ENCODE measurements at places on chromosomes 3 and 15.
A peak's percentile ranks its signal among the peaks of the same experiment; 100 is the strongest.

GRCh38 chr3:23096041-23096440 lies 107.1 kb upstream of the UBE2E2 start:
- no peak for DNase-seq

GRCh38 chr3:167798443-167798842 lies 62.9 kb downstream of the SERPINI1 start:
- DNase-seq = no peak

DNA sequence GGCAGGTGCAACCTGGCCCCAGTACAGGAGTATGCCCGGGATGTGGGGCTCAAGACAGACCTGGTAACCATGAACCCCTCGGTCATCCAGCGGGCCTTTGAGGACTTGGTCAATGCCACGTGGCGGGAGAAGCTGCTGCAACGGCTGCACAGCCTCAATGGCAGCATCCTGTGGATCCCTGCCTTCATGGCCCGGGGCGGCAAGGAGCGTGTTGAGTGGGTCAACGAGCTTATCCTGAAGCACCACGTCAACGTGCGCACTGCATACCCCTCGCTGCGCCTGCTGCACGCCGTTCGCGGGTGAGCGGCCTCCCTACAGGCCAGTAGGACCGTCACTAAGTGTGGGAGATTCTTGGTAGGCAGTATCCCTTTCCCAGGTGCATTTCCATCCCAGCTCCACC lies 51.0 kb downstream of the ST8SIA2 start:
- DNase-seq = no peak

GRCh38 chr3:124938896-124939295 lies 4.3 kb upstream of the MUC13 start:
- no peak for DNase-seq

DNA sequence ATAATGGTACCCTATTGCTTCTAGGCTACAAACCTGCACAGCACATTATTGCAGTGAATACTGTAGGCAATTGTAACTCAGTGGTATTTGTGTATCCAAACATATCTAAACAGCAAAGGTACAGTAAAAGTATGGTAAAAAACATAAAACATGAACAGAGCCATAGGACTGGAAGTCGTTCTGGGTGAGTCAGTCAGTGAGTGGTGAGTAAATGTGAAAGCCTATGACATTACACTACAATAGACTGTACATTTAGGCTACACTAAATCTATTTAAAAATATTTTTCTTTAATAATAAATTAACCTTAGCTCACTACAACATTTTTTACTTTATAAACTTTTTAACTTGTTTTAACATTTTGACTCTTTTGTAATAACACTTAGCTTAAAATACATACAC lies 21.3 kb downstream of the RAB6B start:
- DNase-seq = no peak

- no peak for DNase-seq
Observed at GRCh38 chr3:8128686-8129085, 372.9 kb upstream of the LMCD1 start.

GRCh38 chr3:152470893-152471292 lies 202.2 kb downstream of the MBNL1 start:
- no peak for DNase-seq

- DNase-seq = peak; percentile 30
Observed at GRCh38 chr3:186815435-186815834, 9.2 kb upstream of the RFC4 start.

- peak; percentile 67 for DNase-seq
Observed at GRCh38 chr3:66153481-66154443, 67.0 kb upstream of the SLC25A26 start.

- no peak for DNase-seq
Observed at GRCh38 chr3:42689421-42690014, 4.2 kb downstream of the KLHL40 start.

- peak; percentile 82 for DNase-seq
Observed at GRCh38 chr3:158105710-158106253, 438 bp downstream of the SHOX2 start.

GRCh38 chr3:146166826-146167225 lies 5.8 kb upstream of the PLOD2 start:
- peak; percentile 73 for DNase-seq

DNA sequence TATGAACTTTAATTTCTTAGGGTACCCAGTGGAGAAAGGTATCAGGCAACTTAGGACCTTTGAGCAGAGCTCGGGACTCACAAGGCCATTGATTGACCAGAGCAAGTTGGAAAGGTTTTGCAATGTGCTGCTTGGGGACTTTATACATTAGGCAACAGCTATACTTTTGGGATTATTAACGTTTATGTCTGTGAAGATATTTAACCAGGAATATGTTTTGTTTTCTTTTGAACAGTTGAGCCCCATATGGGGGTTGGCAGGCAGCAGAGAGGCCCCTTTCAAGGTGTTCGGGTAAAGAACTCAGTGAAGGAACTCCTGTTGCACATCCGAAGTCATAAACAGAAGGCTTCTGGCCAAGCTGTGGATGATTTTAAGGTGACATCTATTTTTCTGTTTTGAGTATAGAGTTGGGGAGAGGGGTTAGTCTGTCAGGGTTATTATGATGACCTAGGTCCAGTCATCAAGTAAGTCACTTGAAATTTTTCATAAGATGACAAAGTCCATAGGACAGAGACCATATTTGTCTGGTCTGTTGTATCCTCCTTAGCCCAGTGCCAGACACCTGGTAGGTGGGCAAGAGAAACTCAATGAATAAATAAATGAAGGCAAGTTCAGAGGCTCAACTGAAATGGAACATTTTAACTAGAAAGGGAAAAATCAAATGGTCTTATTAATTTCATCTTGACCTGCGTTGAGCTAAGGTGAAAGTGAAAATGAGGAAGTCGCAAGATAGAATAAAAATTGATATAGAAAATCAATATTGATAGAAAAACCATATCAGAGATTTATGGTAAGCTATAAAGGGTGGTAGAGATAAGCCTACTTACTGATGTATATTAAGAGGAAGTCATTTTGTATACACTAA lies 2.8 kb downstream of the NFKBIZ start:
- peak; percentile 26 for DNase-seq

GRCh38 chr3:135175728-135176277 lies 380.7 kb downstream of the EPHB1 start:
- no peak for DNase-seq

DNA sequence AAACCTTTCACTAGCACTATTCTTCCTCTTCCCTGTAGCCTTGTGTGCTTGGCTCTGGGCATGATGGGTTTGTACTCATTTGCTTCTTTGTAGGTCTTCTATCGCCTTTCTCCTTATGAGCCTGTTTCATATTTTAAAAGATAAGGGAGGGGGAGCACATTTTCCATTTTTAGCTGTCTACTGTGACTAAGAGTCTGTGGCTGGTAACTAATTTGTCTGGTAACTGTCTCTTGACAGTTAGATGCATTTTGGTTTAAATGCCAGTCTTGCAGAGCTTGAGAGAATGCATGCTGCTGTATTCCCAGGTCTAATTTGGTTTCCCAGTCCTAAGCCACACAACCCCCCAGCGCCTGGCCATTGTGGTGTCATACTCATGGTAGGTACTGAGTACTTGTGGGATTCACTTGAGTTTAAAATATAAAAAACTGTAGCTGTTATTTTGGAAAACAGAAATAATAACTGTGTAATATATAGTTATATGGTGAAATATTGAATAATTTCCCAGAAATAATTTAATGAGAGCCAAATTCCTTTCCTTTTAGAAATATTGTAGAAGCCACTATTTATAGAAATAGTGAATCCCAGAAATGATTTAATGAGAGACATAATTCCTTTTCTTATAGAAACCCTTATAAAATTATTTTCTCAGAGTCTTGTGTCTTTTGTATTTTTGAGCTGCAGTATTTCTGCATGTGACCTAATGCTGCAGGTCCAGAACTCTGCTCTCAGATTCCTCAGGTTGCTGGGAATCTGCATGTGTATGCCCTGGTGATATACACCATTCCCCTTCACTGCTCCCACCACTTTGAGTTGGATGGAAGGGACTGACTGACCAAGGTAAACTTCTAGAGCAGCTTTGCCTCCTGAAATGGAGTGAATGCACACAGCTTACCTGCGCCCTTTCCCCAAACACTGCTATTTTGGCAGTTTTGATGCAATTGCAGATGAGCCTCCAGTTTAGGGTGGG lies 13.9 kb upstream of the GPR171 start:
- no peak for DNase-seq

DNA sequence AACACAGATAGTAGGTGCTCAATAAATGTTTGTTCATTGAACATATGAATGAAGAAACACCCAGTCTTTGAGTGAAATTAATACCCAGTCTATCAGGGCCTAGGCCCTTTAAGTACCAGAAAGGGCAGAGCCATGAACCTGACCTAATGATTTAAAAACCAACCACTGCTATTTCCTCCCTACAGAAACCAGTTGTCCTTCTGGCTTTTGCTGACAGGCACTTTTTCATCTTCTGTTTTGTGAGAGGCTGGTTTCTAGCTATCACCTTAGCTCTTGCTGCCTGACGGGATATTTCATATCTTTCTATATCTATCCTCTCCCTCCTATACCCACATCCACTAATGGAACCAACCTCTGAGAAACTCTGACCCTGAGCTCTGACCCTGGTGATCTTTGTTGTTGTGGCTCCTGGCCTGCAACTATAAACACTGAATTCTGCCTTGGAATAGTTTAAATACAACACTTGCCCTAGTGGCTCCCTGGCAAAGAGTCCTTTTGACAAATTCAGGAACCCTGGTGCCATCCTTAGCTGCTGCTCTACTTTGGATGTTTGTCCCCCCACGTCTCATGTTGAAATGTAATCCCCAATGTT lies 4.1 kb upstream of the AHSG start:
- DNase-seq = no peak

DNA sequence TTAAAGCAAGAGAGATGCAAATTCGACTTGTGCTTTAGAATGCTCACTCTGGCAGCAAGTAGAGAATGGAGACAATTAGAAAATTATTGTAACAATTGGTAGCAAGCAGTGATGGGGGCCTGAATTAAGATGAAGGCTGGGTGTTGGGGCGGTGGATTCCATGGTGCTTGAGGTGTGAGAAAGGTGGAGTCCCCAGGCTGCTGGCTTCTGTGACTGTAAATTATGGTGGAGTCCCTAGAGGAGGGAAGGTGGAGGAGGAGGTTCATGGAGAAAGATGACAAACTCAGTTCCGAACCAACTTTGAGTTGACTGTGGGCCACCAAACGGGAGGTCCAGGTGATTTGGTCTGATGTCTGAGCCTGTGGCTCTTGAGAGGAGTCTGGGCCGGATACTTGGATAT lies 10.7 kb upstream of the SMAD3 start:
- no peak for DNase-seq

DNA sequence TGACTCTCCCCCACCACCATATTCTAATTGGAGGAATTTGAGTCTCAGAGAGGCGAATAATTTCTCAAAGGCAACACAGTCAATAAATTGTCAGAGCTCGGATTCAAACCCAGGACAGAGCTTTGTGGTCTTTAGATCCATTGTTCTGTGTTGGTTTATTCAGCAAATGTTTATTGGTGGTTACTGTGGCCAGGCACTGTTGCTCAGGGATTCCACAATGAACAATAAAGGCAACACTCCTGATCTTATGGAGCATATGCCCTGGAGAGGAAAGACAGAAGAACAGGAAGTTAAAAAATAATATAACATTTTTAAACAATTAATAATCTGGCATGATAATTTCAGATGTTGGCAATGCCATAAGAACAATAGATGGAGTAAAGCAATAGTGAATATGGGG lies 291.7 kb upstream of the NR2E3 start:
- DNase-seq = no peak

- no peak for DNase-seq
Observed at GRCh38 chr3:141996437-141996836, 120.0 kb downstream of the ATP1B3 start.

GRCh38 chr3:177810162-177810623 lies 612.9 kb upstream of the TBL1XR1 start:
- peak; percentile 96 for DNase-seq

DNA sequence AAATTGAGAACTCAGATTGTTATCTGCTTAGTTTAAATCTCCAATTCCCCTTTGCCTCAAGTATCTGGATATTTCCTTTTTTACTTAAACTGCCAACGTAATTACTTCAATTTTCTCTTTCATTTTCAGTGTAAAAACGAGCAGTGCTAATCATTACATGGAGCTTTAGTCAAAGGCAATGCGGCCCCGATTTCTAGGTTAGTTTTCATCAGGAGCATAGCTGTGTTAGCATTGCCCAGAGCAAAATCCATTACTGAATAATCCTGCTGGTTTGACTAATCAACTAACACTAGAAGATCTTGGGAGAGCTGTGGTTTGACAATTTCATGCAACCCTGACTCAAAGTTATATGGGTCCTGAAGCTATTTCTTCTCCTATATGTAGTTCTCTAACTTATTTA lies 46.2 kb downstream of the ZPLD1 start:
- DNase-seq = peak; percentile 1

- DNase-seq = peak; percentile 78
Observed at GRCh38 chr3:110773413-110773954, 298.1 kb upstream of the NECTIN3 start.

DNA sequence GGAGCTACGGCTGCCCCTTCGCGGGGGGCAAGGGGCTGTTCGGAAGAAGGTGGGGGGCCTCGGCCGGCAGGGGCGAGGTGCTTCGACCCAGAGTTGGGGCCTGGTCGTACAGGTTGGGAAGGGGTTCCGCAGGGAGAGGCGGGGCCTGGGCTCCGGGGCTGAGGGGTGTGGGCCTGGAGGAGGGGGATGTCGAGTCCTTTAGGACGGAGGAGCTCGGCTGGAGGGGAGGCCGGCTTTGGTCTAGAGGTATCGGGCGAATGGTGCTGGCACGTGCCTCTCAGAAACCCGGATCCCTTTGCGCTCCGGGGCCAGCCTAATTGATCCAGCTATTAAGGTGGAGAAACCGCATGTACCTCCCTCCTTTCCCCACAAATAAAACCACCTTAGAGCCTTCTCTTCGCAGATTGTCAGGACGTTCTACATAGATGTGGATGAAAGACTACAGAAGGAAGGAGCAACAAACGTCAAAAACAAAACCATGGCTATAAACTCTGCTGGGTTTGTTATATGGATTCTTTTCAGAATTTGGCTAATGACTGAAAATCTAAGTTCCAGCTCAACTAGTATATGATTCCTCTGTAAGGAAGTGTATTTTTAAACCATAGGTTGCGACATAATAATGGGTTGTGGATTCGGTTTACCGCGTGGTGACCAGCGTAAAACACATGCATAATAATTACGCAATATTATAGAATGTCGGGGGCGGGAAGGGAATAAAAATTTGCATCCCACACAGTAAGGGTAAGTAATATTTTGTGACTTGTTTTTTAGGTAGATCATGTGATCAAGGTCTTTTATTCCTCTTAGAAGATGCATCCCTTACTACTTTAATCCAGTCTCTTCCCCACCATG lies 644 bp upstream of the NGLY1 start:
- peak; percentile 65 for DNase-seq

DNA sequence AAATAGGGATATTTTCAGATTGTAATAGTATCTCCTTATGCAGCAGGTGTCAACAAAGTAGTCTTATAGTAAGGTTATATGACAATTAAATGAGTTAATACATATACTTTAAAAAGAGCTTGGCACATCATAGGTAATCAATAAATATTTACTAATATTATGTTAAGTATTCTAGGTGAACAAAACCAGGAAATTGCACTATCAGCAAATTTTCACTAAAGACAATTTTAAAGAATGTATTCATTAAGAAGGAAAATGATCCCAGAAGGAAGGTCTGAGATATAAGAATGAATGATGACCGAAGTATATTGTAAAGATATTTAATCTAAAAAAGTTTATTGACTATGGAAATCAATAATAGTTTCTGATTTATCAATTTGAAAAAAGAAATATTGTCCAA lies 281.9 kb downstream of the ADAMTSL3 start:
- DNase-seq = no peak

Data from adipocyte (in vitro differentiated cells).